ENCODE measurements at places on chromosomes 6 and 20.

- DNase-seq: peak; percentile 91
Observed at GRCh38 chr20:24992487-24993205, at the start of gene APMAP. APMAP (minus strand) TSS chr20:24992751; CDS start chr20:24992688, 63 bp downstream.

DNA sequence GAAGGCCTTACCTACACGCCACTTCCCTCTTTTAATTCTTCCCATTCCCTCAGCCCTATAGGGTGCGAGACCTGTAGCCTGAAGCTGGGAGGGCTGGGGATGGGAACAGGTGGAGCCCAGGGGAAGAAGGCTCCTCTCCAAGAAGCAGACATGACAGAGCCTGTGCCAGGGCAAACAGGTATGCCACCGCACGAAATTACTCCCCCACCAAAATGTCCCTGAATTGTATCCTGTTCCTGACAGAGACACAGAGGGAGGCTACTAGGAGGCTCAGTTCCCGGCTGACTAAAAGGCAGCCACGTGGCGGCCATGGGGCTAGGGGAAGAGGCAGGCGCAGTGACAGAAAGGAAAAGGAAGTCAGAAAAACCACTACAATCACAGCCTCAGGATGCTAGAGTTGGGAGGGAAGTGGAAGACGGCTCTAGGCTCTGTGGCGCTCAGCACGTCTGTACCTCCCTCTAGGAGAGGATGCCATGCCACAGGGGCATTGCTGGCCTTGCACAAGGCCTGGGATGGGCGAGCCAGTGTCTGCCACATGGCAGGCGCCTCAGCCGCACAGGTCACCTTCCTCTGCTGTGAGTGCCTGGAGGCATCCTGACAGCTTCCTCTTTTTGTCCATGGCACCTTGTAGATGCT lies 27.7 kb downstream of the TFEB start:
- no peak for DNase-seq

GRCh38 chr6:107976155-107976783 lies 18.3 kb upstream of the SEC63 start:
- no peak for DNase-seq

DNA sequence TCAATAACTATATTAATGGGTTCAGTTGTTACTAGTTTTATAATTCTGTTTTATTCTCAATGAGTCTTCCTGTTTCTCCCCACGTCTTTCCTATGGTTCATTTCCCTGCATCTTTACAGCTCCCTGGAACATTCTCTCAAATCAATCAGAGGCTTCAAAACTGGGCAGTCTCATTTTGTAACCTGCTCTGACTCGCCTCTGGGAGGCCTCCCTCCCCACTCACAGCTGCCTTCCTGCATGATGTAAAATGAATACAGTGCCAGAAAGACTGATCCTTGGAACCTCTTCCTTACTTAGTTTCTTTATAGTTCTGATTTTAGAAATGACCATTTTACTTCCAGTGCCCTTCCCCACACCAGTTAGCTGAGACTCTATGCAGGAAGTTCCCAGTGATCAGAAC lies 103.9 kb downstream of the ESR1 start:
- DNase-seq: no peak

GRCh38 chr20:54134445-54135220 lies 39.2 kb downstream of the CYP24A1 start:
- DNase-seq: peak; percentile 80

- DNase-seq: no peak
Observed at GRCh38 chr20:3839328-3839727, 7.3 kb upstream of the MAVS start.

GRCh38 chr20:17862171-17862570 lies 106.4 kb downstream of the SNX5 start:
- DNase-seq: no peak

Data from HCEC 1CT (cell line).